ENCODE measurements at places on chromosomes 5 and 9. TPM values are rescaled to one million over a fixed set of nuclear protein-coding genes. Genes with fewer than 3 reads are reported as not detected.

- H3K4me1 ChIP-seq, result no peaks in the 10 kb centered on the region
- H3K27me3 ChIP-seq, result peaks cover 4% of the 10 kb centered on the region
- H3K4me3 ChIP-seq, result no peak overlapping the region
- H3K27ac ChIP-seq, result no peak overlapping the region
- no peaks in the 10 kb centered on the region for H3K36me3 ChIP-seq
Observed at GRCh38 chr9:89639367-89639795, 34.6 kb downstream of the GADD45G start.

GRCh38 chr9:23850690-23851629 lies 24.9 kb upstream of the ELAVL2 start:
- no peak overlapping the region for H3K4me3 ChIP-seq
- no peaks in the 10 kb centered on the region for H3K36me3 ChIP-seq
- no peak for DNase-seq
- no peaks in the 10 kb centered on the region for H3K4me1 ChIP-seq

DNA sequence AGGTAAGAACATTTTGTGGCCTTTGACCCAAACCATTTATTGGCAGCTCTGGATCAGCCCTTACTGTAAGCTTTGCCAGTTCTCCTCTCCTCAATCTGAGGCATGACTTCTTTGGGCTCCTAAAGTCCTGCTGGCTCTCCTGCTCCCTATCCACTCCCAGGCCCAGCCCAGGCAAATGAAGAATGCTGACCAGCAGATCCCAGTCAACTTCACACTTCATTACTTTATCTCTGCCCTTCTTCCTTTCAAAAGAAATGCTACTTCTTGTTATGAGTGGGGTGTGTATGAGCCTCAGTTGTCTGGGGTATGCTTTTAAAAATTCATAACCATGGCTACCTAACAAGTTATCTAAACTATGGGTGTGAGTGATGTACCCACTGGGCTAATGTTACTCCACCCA lies 479.6 kb downstream of the ACTL7B start:
- H3K27ac ChIP-seq, result no peak overlapping the region
- H3K36me3 ChIP-seq, result no peaks in the 10 kb centered on the region
- H3K4me1 ChIP-seq, result no peaks in the 10 kb centered on the region
- no peaks in the 10 kb centered on the region for H3K27me3 ChIP-seq

EQTN gene
- total RNA-seq, result not detected

DNA sequence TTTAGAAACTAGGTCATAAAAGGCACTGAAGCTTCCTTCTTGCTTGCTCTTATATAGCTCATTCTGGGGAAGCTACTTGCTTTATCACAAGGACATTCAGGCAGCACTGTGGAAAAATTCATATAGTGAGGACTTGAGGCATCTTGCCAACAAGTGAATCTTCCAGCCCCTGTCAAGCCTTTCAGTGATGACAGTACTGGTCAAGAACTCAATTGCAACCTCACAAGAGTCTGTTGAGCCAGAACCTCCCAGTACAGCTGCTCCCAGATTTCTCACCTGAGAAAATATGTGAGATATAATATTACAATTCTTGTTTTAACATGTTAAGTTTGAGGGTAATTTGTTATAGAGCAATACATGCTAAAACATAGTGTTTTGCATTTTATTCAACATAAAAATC lies 2011.0 kb upstream of the NUDT12 start:
- H3K36me3 ChIP-seq, result no peaks in the 10 kb centered on the region
- H3K27me3 ChIP-seq, result no peaks in the 10 kb centered on the region
- H3K4me3 ChIP-seq, result no peak overlapping the region
- H3K4me1 ChIP-seq, result no peaks in the 10 kb centered on the region

- DNase-seq, result no peak
- H3K27me3 ChIP-seq, result no peaks in the 10 kb centered on the region
- peaks cover 85% of the 10 kb centered on the region for H3K4me1 ChIP-seq
Observed at GRCh38 chr9:109110329-109111021, 9.3 kb downstream of the TMEM245 start.

- no peaks in the 10 kb centered on the region for H3K36me3 ChIP-seq
- DNase-seq, result no peak
- peaks cover 5% of the 10 kb centered on the region for H3K4me1 ChIP-seq
- no peak overlapping the region for H3K4me3 ChIP-seq
Observed at GRCh38 chr5:77461287-77461686, 30.8 kb downstream of the WDR41 start.

GRCh38 chr5:132498152-132498551 lies 7.6 kb upstream of the IRF1 start:
- no peak for DNase-seq
- H3K36me3 ChIP-seq, result no peaks in the 10 kb centered on the region
- no peak overlapping the region for H3K4me3 ChIP-seq
- peaks cover 76% of the 10 kb centered on the region for H3K4me1 ChIP-seq

GRCh38 chr9:73152543-73152844 lies 829 bp downstream of the ANXA1 start:
- H3K27me3 ChIP-seq, result no peaks in the 10 kb centered on the region
- H3K36me3 ChIP-seq, result no peaks in the 10 kb centered on the region
- H3K4me3 ChIP-seq, result no peak overlapping the region

DNA sequence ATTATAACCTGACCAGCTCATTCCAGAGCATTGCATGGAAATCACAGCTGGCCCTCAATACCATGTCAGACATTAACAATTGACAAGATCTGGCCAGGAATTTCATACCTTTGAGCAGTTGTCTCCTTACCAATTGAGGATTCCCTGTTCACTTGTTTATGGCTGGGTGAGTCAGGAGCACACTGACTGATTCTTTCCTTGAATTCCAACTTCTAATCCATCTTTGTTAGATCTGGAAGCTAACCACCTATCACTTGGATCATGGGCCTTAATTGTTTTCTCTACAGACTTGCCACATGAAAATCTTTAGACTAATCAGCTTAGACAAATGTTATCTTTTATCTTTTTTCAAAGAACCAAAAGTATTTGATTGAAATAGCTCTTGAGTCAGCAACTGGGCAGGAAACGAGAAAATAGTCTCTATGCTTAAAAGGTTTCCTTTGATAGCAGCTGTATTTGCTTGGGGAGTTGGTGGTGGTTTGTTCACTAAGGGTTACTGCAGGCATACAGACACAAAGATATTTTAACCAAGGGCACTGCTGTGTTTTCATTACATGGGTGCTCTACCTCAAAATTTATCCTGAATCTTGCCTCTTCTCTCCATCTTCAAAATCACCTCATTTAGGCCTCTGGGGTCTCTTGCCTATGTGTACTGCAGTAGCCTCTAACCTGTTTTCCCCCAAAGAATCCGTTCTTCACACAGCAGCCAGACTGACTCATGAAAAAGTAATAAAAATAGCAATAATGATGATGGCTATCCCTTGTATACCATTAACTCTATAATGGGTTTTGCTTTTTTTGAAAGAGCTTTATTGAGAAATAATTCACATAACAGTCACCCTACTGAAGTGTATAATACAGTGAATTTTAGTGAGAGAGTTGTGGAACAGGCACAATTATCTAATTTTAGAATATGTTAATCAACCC lies 197.0 kb upstream of the NMUR2 start:
- no peaks in the 10 kb centered on the region for H3K36me3 ChIP-seq
- H3K4me1 ChIP-seq, result no peaks in the 10 kb centered on the region
- no peak overlapping the region for H3K4me3 ChIP-seq
- H3K27ac ChIP-seq, result no peak overlapping the region
- no peaks in the 10 kb centered on the region for H3K27me3 ChIP-seq
- DNase-seq, result no peak

NRG2 gene
- total RNA-seq, result not detected

- H3K27me3 ChIP-seq, result no peaks in the 10 kb centered on the region
- H3K4me3 ChIP-seq, result no peak overlapping the region
- no peaks in the 10 kb centered on the region for H3K4me1 ChIP-seq
Observed at GRCh38 chr5:44675296-44675695, 133.5 kb upstream of the MRPS30 start.

DNA sequence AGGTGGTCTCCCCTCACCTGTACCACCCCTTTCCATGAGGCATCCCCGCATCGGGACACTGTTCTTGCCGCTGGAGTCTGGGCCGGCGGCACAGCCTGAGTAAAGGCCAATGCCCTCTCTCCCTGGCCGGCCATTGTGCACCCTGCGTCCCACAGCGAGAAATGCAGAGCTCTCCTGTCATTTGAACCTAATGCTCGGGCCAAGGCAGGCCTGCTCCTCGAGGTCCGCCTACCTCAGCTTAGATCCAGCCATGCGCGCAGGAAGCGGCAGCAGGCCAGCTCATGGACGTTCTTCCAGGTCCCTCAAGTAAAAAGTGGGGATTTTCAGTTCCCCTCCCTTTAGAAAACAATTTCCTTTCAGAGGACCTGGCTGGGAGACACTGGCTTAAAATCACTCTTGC lies 135.0 kb downstream of the HSD17B3 start:
- peaks cover 4% of the 10 kb centered on the region for H3K27me3 ChIP-seq
- peaks cover 23% of the 10 kb centered on the region for H3K4me1 ChIP-seq
- H3K36me3 ChIP-seq, result no peaks in the 10 kb centered on the region
- H3K4me3 ChIP-seq, result no peak overlapping the region
- no peak overlapping the region for H3K27ac ChIP-seq

GRCh38 chr9:133107245-133107722 lies 13.8 kb downstream of the RALGDS start:
- H3K4me3 ChIP-seq, result no peak overlapping the region
- H3K27ac ChIP-seq, result no peak overlapping the region
- H3K4me1 ChIP-seq, result no peaks in the 10 kb centered on the region
- peaks cover 49% of the 10 kb centered on the region for H3K36me3 ChIP-seq
- no peak for DNase-seq

CAMK4 gene
- total RNA-seq, result not detected

GRCh38 chr5:15483351-15484097 lies 16.5 kb upstream of the FBXL7 start:
- no peak overlapping the region for H3K27ac ChIP-seq
- no peaks in the 10 kb centered on the region for H3K27me3 ChIP-seq
- DNase-seq, result no peak
- no peaks in the 10 kb centered on the region for H3K4me1 ChIP-seq

- H3K4me1 ChIP-seq, result peaks cover 10% of the 10 kb centered on the region
- no peaks in the 10 kb centered on the region for H3K27me3 ChIP-seq
- no peaks in the 10 kb centered on the region for H3K36me3 ChIP-seq
- DNase-seq, result no peak
- no peak overlapping the region for H3K27ac ChIP-seq
Observed at GRCh38 chr5:99010294-99010693, 81.5 kb upstream of the CHD1 start.

- H3K36me3 ChIP-seq, result no peaks in the 10 kb centered on the region
- no peaks in the 10 kb centered on the region for H3K27me3 ChIP-seq
- no peaks in the 10 kb centered on the region for H3K4me1 ChIP-seq
- DNase-seq, result no peak
Observed at GRCh38 chr9:14127656-14128055, 186.3 kb downstream of the NFIB start.

GRCh38 chr5:123810253-123810652 lies 298.3 kb downstream of the CSNK1G3 start:
- peak; percentile 78 for DNase-seq
- no peaks in the 10 kb centered on the region for H3K27me3 ChIP-seq
- no peak overlapping the region for H3K4me3 ChIP-seq

DNA sequence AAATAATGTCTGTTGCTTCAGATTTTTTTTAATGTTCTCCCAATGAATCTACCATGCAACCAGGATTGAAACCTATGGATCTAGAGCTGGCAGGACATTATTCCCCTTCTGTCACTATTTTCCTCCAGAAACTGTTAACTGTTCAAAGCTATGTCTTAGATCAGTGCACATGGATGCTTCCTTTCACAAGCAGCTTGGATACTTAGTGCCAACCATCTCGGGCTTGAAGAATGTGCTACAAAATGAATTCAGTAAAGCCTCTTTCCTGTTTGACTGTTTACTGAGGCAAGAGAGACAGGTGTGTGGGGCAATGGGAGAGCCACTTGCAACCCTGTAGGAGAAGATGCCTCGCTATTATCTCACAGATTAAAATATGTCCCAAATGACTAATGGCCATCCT lies 774.8 kb downstream of the KCTD16 start:
- H3K27me3 ChIP-seq, result no peaks in the 10 kb centered on the region
- H3K4me3 ChIP-seq, result no peak overlapping the region
- no peaks in the 10 kb centered on the region for H3K36me3 ChIP-seq
- no peak overlapping the region for H3K27ac ChIP-seq
- no peak for DNase-seq

DNA sequence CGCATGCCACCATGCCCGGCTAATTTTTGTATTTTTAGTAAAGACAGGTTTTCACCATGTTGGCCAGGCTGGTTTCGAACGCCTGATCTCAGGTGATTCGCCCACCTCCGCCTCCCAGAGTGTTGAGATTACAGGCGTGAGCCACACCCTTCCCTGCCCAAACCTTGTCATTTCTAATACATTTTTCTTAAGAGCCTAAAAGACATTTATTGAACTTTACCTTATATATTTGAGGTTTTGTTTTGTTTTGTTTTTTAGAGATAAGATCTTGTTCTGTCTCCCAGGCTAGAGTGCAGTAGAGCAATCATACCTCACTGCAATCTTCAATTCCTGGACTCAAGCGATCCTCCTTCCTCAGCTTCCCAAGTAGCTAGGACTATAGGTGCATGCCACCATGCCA lies 39.8 kb upstream of the FANCC start:
- peaks cover 14% of the 10 kb centered on the region for H3K4me1 ChIP-seq
- no peaks in the 10 kb centered on the region for H3K27me3 ChIP-seq
- H3K27ac ChIP-seq, result no peak overlapping the region
- DNase-seq, result no peak
- no peak overlapping the region for H3K4me3 ChIP-seq
- H3K36me3 ChIP-seq, result no peaks in the 10 kb centered on the region

- DNase-seq, result no peak
- no peaks in the 10 kb centered on the region for H3K27me3 ChIP-seq
- H3K4me3 ChIP-seq, result no peak overlapping the region
Observed at GRCh38 chr9:35340046-35340445, 149.9 kb upstream of the RUSC2 start.

DNA sequence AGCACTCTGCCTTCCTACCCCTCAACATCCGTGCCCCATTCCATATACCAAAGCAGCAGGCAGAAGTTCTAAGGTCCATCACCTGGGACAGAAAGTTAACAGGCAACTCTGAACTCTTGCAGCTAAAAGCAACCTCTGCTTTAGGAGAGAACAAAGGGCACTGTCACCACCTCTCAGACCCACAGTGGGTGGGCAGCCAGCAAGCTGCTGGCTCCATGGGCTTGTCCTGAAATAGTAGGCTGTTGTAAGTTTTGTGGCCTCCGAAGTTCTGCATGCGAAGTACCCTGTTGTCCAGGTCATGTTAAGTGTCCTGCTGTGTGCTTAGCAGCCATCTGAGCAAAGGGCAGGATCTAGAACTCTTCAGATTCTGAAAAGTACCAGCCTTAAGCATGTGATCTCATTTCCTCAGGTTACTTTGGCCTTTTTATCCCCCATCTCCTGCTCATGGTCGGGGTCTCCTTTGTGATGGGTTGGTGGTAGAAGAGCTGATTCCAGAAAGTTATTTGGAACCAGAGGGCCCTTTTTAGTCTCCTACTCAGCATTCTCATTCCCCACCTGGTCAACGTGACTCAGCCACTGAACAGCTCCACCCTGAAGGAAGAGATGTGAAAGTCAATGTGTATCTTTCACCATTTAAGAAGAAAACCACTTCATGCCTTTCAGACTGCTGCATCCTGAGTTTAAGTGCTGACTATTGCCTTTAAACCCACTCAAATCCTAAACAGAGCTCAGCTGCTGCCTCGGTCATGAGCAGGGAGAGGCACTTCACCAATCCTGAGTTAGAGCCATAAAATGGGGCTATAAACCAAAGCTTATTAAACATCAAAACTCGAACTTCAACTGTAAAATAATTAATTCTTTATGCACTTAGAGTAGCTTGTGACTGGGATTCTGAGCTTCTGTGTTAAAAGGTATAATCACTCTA lies 121.4 kb downstream of the DPYSL3 start:
- H3K27me3 ChIP-seq, result no peaks in the 10 kb centered on the region
- DNase-seq, result no peak
- H3K4me3 ChIP-seq, result no peak overlapping the region
- no peaks in the 10 kb centered on the region for H3K36me3 ChIP-seq
- H3K4me1 ChIP-seq, result no peaks in the 10 kb centered on the region
- no peak overlapping the region for H3K27ac ChIP-seq
